ENCODE measurements at places on chromosomes 2 and 18.

DNA sequence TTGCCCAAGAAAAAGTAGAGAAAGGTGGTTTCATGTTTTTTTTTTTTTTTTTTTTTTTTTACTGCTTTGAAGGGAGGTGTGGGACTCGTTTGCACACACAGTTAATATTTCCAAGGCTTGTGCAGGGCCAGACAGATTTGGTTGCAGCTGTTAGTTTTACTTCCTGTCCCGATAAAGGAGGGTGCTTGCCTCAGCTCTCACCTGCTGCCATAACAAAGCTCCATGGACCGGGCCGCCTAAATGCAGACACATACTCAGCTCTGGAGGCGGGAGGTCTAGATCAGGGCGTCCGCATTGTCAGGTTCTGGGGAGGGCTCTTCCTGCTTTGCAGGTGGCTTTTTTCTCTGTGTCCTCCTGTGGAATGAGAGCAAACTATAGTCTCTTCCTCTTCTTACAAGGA is 69.9 kb downstream of the ODC1 start:
- peak; percentile 22 for DNase-seq

DNA sequence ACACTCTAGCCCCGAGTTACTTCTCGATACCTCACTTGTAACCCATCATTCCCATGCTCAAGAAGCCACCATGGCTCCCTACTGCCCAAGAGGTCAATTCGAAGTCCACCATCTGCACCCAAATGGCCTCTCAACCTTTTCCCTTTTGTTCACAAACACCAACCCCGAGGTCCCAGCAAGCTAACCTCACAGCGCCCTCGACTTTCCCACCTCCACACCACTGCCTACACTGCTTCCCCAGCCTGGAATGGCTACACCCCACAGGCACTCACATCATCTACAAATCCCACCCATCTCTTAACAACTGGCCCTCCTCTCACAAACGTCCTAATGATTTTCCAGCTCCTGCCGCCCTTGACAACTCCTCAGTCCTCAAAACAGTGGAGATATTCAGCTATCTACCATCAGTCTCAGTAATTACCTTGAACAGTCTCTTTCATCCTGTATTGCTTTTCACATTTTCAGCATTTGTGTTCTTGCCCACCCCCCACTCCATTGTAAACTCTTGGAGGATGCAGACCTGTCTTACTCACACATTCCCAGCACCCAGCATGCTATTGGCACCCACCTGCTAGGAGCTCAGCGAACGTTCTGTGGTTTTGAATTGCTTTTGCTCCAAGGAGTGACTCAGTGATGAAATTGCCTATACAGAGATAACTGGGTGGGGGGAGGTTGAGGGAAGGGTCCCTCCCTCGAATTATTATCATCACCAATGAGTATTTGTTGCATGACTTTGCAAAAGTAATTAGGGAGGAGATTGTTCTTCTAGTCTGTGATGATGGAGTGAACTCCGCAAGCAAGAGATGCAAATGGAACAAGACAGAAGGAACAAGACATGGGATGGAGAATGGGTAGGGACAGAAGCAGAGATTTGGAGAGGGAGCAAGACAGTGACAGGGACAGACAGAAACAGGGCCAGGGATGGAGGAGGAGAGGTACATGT is 106.8 kb downstream of the CYP26B1 start:
- DNase-seq: no peak

- DNase-seq: peak; percentile 91
Observed at GRCh38 chr2:73293534-73294171, at the start of gene EGR4. TSS of gene EGR4 (minus strand) at chr2:73293548. CDS start at chr2:73293317, 231 bp downstream.

DNA sequence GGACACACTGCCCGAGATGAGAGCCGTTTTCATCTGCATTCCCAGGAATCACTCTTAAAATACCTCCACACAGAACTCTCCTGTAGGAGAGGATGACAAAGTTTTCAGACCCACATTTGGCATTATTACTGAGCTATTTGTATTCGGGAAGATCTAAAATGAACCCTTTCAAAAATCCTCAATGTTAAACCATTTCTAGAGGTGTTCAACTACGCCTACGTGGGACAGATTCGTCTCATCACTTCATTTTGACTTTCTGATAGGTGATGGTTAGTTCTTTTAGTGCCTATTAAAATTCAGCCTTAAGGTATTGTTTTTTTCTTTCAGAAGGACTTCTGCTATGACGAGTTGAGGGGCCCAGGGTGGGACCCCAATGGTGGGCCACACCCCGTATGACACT is 71.4 kb upstream of the MGAT4A start:
- DNase-seq: no peak

- DNase-seq: no peak
Observed at GRCh38 chr2:9307535-9307934, 100.9 kb downstream of the ASAP2 start.

DNA sequence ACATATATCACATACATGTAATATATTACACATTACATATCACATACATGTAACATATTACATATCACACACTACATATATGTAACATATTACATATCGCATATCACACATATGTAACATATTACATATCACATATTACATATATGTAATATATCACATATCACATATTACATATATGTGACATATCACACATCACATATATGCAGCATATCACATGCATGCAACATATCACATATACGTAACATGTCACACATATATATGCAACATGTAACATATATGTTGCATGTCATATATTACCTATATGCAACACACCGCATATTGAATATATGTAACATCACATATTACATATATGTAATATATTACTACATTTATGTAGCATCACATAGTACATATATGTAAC is 211.2 kb downstream of the ARL6IP6 start:
- DNase-seq: no peak

GRCh38 chr2:231965102-231965501 is 3.6 kb downstream of the DIS3L2 start:
- no peak for DNase-seq

DNA sequence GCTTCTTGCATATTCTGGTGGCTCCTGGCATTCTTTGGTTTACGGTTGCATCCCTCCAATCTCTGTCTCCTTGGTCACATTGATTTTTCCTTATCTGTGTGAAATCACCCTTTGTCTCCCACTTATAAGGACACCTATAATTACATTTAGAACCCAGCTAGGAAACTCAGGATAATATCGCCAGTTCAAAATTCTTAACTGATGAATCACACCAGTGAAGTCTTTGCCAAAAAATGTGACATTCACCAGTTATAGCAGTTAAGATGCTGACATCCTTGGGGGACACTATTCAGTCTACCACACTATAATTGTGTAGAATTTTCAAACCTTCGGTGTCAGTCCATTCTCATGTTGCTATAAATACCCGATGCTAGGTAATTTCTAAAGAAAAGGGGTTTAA is 320.2 kb downstream of the TMX3 start:
- no peak for DNase-seq

DNA sequence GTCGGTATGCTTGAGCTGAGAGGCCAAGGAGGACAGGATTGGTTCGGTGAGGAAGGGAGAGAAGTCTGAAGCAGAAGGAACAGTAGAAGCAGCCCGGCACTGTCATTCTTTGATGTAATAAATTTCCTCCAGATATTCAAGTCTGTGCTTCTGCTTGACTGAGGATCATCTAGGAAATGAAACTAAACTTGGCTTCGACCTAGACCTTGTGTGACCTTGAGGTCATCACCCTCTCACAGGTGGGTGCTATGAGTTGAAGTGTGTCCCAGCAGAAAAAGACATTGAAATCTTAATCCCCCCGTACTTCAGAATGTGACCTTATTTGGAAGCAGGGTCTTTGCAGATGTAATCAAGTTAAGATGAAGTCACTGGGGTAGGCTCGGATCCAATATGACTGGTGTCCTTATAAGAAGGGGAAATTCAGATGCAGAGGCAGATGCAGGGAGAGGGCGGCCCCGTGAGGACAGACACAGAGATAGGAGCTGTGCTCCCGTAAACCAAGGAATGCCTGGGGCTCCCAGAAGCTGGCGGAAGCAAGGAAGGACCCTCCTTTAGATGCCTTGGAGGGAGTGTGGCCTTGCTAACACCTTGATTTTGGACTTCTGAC is 49.0 kb downstream of the PRKCE start:
- no peak for DNase-seq

- DNase-seq: no peak
Observed at GRCh38 chr2:2655453-2656114, 324.5 kb upstream of the MYT1L start.

- DNase-seq: no peak
Observed at GRCh38 chr2:229417176-229417575, 146.1 kb upstream of the PID1 start.

GRCh38 chr2:10316860-10317259 is 14.2 kb downstream of the HPCAL1 start:
- DNase-seq: no peak

DNA sequence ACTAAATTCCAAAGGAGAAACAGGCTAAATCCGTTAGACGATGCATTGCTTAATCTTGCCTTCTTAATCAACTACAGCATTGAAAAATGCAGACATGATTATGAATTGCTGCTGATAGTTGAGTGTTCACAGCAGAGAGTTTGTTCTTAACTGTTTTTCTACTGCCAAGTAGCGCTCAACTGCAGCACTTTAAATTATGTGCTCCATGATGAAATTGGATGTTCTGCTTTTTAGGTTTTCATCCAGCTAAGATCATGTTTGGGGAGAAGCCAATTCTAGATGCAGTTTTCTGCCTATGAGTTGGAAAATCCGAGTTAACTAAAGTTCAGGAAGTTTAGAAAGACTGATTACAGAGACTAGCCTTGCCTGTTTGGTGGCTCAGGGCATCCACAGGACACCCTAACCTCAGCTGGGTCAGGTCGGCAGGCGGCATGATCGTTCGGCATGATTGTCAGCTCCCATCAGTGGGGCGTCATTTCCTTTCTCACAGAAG is 119.4 kb upstream of the PIEZO2 start:
- no peak for DNase-seq

DNA sequence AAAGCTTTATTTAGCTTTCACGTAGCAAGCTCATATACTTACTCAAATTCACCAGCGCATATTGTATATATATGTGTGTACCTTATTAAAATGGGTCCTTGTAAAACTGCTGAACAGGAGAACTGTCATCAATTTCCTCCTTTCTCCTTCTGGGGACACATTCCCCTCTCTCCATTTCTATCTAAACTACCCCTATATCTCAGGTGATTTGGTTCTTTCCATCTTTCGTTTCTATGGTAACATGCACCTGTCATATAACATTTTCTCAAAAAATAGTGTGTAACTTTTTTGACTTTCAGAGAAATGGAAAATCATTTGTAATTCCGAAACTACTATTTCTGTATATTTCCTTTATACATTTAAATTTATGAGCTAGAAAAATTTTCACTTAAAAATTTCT is 83.5 kb upstream of the CD226 start:
- DNase-seq: no peak

GRCh38 chr2:117555965-117556364 is 258.5 kb upstream of the DDX18 start:
- peak; percentile 27 for DNase-seq

DNA sequence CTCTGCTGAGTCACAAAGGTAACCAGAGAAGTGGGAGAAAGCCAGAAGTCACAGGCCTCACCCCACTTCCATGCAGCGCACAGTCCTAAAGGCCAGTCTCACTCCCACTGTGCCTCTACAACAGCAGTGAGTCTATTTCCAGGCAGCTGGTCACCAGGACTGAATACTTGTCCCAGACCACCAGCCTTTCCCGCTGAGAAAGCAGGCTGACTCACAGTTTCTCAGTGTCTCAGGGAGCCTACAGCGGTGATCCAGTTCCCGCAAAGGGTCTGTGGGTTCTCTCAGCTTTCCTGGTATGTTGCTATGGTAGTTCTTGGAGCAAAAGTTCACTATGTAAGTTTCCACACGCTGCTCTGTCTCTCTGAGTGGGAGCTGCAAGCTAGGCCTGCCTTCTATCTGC is 622.5 kb downstream of the RNF144A start:
- no peak for DNase-seq

- no peak for DNase-seq
Observed at GRCh38 chr2:85989288-85989865, 100.6 kb upstream of the ST3GAL5 start.

DNA sequence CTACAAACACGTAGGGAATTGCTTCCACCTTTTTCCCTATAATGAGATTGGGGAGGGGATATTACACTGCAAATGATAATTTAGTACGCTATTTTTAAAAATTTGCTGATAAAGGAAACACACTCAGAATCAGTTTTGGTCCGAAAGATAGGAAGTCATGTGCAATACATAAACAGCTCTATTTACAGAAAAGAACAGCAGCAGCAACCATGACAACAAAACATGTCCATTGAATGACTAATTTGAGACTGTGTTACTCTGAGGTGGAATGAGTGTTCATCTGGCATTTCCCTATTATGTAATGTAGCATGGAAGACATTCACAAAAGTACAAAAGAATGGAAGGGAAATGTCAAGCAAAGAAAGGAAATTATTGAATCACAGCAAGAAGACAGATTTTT is 337.2 kb downstream of the NBAS start:
- no peak for DNase-seq

DNA sequence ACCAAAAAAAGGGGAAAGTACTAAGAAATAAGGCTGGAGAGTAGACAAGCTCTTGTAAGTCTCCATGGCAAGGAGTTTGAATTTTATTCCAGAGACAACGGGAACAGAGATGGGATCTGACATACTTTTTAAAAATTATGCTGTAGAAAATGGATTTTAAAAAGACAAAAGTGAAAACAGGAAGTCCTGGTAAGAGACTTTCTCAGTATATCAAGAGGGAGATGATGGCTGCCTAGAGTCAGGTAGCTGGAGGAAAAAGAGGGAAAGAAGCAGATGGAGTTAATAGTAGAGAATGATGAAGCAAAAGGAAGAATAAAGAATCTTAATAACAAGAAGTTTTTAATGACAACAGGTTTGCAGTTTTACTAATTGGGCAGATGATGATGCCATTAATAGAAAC is 168.1 kb downstream of the SRBD1 start:
- no peak for DNase-seq

DNA sequence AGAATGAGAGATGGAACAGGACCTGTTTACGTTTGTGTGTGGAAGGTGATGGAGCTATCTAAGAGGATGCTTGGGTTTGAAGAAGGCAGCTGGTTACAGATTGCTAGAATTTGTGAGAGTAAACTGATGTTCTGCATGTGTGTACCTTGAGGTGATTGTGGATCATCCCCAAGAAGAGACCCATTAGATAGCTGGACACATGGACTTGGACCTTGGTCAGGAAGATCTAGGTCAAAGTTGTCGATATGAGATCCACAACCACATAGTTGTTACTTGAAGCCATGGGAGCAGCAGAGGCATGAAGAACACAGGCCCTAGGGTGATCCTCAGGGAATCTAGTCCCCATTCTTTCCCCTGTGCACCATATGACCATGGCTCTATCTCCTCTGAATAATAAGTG is 101.0 kb downstream of the PKP4 start:
- DNase-seq: no peak

GRCh38 chr18:79930020-79930642 is 21.3 kb downstream of the SLC66A2 start:
- no peak for DNase-seq

GRCh38 chr18:79900610-79901570 is 50.6 kb downstream of the SLC66A2 start:
- no peak for DNase-seq

GRCh38 chr2:584863-585823 is 92.1 kb downstream of the TMEM18 start:
- DNase-seq: no peak

- DNase-seq: no peak
Observed at GRCh38 chr2:140506606-140507005, 1624.2 kb downstream of the LRP1B start.
